ENCODE measurements at places on chromosomes 11 and 22.

DNA sequence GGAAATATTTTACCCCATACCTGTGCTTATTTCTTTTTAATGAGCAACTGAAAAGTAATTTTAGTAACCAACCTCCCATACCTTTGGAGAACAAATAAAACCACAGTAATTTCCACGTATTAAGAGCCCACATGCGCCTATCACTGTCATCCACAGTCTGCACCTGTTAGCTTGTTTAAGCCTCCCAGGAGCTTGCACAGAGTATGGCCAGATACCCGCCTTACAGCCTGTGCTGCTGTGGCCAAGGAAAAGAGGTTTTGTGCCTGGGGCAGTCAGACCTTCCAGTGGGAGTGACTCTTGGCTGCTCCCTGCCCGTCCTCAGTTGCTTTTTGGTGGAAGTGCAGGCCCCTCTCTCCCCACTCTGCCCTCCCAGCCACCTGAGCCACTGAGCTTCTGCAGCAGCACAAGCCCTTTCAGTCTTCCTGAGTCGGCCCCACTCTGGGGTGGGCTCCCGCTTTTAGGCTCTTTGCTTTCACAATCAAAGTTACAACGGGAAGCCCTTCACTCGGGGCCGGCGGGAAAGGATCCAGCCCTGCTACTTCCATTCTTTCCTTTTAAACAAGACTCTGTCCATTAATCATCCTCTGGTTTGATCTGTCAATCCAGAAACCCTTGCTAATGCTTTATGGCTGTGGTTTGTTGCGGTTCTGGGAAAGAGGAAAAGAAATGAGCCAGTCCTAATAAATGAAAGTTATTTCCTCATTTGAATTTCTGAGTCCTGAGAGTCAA lies 308.8 kb downstream of the TBC1D22A start:
- DNase-seq: no peak

GRCh38 chr22:24428751-24429410 lies 1.5 kb downstream of the ADORA2A start:
- DNase-seq: no peak

GRCh38 chr11:82494988-82495432 lies 238.7 kb downstream of the FAM181B start:
- no peak for DNase-seq

DNA sequence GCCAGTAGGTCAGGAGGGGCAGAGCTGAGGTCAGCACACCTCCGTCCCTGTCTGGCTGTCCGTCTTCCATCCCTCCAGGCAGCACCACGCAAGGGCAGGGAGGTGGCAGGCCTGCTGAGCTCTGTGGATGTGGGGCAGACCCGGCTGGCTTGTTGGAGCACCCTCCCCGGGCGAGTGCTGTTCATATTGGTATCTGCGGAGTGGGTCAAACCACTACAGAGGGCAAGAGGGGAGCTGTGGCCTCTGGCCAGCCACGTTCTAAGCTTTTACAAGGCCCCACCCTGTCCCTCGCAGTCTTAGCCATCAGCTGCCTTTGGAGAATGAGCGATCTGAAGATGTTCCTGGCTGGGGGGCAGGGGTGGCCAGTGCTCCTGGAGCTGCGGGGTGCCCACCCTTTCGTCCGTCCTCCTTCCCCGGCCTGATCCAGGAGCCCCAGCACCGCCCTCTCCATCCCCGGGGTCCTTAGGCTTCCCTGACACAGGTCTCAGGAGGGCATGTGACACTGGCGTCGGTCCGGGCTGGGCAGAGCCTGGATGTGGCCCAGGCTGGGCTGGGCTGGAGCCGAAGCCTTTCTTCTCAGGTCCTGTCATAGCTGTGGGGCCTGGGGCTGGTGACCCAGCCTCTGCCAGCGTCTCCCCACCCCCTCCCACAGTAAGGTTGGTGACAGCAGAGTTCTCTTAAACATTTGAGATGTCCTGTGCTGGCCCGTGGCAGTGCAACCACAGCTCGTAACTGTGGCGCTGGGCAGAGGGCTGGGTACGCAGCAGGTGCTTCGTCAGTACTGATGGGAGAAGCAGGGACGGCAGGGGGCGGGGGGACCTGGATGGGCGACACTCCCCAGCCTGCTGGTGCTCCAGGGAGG lies 31.7 kb upstream of the GRAMD4 start:
- no peak for DNase-seq

- DNase-seq: no peak
These were observed 1286.5 kb upstream of the TENM4 start for GRCh38 chr11:80727315-80727714.

- no peak for DNase-seq
These were observed 352.9 kb downstream of the TENM4 start for GRCh38 chr11:79087961-79088318.

DNA sequence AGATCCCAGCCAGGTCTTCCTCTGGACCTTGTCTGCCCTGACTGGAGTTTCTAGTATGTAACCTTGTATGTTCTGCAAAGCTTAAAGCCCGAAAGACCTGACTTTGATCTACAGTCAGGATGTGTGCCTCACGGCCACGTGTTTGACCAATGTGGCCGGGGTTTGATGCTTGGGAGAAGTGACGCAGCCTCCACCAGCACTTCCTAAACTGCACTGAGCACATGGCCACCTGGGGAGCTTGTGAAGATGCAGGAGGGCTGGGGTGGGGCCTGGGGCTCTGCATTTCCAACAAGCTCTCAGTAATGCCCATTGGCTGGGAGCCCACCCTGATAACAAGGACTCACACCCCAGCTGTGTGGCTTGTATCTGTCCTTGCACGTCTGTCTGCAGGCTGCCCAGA lies 53.2 kb downstream of the NAT10 start:
- DNase-seq: no peak

DNA sequence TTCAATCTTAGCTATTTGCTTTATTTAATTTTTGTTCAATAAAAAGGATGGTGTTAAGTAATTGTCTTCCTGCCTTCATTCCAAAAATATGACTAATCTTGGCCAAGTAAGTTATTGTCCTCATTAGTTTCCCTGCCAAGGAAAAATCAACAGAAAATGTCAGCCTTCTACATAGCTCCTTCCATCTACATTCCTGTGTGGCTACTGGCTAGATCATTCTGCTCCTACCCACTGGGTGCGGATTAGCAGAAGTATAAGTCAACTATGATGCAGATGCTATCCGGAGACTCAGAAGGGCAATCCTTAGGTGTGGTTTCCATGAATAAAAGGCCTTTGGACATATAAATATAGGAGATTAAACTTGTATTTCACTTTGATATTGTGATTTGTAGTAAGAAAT lies 154.4 kb downstream of the SBF2 start:
- DNase-seq: no peak

DNA sequence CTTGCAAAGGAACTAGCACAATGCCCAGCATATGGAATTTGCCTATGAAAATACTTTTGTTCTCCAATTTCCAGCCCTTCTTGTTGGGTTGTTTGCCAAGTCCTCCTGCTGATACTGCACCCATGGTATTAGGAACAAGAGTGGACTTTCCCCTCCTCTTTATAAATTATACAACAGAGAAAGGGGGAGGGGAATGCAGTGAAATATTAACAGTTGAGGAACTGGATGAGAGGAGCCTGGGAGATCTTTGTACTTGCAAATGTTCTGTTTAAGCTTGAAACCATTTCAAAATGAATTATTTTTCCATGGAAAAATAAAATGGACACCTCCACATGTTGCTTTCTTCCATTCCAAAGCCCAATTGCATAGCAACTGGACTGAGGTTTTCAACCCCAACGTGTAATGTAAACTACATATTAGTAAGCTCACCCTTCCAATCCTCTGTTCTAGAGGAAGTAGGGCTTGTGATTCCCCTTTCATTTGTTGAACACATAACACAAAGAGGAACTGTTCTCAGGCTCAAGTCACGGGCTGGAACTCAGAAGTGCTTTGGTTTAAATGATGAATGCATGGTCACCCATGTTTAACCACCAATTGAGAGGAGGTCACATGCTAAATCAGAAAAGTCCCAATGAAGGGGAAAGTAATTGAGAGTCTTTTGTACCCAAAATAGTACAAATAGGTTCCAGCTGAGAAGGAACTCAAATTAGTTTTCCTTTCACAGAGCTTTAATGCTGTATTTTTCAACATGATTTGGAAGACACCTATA lies 66.2 kb upstream of the ZC3H12C start:
- no peak for DNase-seq

DNA sequence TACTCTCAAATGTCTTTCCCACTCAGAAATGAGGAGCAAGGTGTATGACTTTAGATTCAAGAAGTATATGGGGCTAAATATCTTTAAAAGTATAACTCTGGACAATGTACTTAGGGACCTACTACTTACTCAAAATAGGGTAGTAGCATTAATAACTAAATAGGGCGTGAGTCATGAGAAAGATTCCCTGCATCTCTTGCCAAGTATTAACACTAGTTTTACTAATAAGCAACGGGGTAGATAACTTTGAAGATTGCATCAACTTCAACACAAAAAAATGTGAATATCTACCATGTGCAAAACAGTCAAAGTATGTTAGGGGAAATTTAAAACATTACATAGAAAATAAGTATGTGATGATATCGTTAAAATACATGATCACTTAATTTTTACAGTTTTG lies 99.6 kb downstream of the PGR start:
- DNase-seq: no peak

DNA sequence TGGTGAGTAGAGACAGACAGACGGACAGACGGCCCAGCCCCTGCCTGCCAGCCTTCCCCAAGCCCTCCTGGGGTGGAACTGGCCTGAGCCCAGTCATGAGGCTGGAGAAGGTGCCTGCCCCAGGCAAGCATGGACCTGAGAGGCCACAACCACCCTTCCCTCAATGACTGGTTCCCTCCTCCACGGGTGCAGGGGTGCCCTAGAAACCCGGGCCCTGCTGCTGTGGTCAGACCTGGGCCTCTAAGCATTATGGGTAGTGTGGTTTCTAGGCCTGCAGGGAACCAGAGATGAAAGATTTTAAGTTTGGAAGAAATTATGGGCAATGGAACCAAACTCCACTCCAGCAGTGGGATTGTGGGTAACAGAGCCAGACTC lies 13.5 kb downstream of the RHBDD3 start:
- DNase-seq: no peak

- DNase-seq: no peak
These were observed 24.6 kb downstream of the RCN1 start for GRCh38 chr11:32115446-32115845.

GRCh38 chr22:20588843-20589581 lies 81.6 kb downstream of the MED15 start:
- peak; percentile 38 for DNase-seq

- peak; percentile 73 for DNase-seq
These were observed 36.0 kb downstream of the COMMD9 start for GRCh38 chr11:36253238-36253637.

- no peak for DNase-seq
These were observed 34.7 kb upstream of the TOLLIP start for GRCh38 chr11:1344056-1344635.

- peak; percentile 91 for DNase-seq
These were observed 10.7 kb downstream of the LSP1 start for GRCh38 chr11:1863352-1864216.

DNA sequence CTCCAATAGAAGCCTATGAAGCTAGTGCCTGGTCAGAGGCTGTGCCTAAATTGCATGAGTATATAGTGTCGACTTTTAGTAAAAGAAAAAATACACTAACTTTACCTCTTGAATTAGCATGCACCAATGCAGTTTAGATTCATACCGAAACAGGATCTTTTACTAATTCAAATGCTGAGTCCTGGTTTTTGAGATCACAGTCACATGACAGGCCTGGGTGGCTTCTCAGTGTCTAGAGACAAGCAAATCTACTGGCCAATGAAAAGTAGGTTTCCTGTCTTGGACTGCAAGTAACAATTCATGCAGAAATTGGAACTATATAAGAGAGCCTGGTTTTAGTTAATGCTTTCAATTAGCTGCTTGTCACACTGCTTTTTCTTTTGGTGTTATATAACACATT lies 7.2 kb downstream of the ARHGEF12 start:
- no peak for DNase-seq

GRCh38 chr11:112499153-112499880 lies 238.7 kb upstream of the PLET1 start:
- no peak for DNase-seq

- peak; percentile 81 for DNase-seq
These were observed at the start of gene CTSF for GRCh38 chr11:66568124-66568916. TSS of gene CTSF (minus strand) at chr11:66568606. CDS start at chr11:66568486, 120 bp downstream.

DNA sequence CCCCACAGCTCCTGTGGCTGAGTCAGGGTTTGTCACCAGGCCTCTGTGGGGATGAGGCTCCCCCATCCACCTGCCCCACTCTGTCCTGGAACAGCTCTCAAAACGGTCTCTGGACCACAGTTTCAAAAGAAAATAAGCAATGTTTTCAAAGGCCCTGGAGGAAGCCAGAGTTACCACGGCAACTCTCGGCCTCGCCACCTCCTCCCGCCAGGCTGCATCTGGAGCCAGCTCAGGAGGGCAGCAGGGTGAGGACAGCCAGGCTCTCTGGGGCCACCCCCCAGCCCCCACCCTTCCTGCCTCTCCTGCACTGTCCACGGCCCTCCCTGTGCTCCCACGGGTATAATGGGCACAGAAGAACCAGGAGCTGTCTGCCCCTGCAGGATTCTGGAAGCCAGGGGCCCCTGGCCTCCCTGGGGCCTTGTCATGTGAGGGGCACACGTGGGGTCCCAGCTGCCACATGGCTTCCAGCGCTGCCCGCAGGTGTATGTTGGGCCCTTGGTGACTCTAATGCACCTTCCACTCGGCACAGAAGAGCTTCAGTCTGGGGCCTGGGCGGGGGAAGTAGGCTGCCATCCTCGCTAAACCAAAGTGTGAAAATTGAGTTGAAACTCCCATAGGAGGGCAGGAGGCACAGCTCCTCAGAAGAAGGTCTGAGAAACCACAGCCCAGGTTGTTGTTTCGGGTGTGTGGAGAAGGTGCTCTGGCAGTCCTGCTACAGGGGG lies 10.3 kb downstream of the CD81 start:
- no peak for DNase-seq
